GM19239 (cell line): ENCODE measurements at places on chromosomes 5 and 9.

- no peak for DNase-seq
Measured at GRCh38 chr9:81002242-81002641, 687.1 kb downstream of the TLE1 start.

DNA sequence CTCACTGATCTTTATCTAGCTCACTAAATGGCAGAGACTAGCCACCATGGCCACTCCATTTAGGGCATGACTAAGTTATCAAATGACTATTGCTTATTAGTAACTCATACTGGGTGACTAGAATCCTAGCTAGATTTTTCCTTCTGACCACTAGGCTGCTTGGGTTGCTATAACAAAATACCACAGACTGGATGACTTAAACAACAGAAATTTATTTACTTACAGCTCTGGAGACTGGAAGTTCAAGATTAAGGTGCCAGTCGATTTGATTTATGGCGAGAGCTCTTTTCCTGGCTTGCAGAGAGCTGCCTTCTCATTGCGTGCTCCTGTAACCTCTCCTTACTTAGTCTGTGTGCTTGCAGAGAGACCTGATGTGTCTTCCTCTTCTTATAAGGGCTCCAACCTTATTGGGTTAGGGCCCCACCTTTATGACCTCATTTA lies 55.0 kb upstream of the APC start:
- no peak for DNase-seq

DNA sequence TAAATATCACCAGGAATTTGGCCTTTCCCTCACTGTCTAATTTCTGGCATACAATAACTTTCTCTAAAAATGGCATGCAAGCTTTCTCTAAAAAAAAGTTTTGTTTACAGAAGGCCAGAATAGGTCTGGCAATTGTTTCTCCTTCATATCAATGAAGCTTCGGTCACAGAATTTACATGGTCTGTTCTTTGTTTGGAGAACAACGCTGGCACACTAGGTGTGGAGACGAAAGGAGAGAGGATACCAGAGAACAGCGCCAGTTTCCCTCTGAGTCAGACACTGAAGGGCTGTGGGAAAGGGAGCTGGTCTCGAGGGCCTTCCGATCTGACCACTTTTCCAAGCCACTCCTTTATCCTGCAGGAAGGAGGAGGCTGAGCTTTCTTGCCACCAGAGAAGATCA lies 60.1 kb upstream of the ITGA1 start:
- DNase-seq = no peak

GRCh38 chr5:80667384-80667783 lies 12.6 kb upstream of the DHFR start:
- no peak for DNase-seq
